Kidney (tissue), 22 donors: ENCODE measurements at places on chromosomes 2 and 18.

- DNase-seq: no peak
These were observed 226.6 kb downstream of the NAPG start for GRCh38 chr18:10752382-10752781.

- DNase-seq: no peak
These were observed 3.0 kb downstream of the DHRS9 start for GRCh38 chr2:169072163-169072925.

- peak; percentile 88 for DNase-seq
These were observed 1.1 kb upstream of the FARP2 start for GRCh38 chr2:241354668-241355658.

DNA sequence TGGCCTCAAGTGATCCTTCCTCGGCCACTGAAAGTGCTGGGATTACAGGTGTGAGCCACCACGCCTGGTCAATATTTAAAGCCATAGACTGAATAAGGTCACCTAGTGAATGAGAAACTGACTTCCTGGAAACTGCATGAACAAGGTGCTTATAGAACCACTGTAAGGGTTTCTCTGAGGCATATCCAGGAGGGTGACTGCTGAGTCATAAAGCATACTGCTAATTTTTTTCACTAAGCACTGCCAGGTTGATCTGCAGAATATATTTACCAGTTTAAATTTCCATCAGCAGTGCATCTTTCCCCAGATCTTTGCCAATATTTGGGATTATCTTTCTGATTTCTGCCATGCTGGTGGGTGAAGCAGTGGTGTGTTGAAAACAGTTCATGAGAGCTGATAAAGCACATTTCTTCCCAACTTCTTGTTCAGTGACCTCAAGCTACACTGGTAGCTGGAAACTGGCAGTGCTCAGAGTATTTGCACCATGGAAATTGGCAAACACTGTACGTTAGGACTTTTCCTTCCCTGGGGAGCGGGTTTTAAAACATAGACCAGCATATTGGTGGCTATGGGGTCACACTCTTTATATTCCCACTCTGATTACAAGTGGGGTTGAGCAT, 4.2 kb upstream of the CLIP4 start:
- DNase-seq: no peak

GRCh38 chr2:39705638-39706037, 39.9 kb downstream of the TMEM178A start:
- no peak for DNase-seq

GRCh38 chr2:224584111-224584784, 915 bp downstream of the CUL3 start:
- no peak for DNase-seq

DNA sequence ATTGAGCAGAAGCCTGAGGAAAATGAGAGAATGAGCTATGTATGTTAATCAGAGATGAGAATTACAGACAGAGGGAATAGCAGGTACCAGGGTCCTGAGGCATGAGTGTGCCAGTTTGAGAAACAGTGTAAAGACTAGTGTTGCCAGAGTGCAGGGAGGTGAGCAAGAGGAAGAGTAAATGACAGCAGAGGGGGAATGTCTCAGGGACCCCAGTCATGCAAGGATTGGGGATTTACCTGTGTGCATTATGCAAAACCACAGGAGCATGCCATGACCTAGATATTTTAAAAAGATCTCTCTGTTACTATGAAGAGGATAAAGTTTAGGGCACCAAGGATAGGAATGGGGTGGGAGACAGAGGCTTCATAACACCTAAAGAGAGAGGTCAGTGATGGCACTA, 72.1 kb downstream of the TTC32 start:
- no peak for DNase-seq

- peak; percentile 80 for DNase-seq
These were observed 159.2 kb downstream of the GALNT3 start for GRCh38 chr2:165634855-165635254.

DNA sequence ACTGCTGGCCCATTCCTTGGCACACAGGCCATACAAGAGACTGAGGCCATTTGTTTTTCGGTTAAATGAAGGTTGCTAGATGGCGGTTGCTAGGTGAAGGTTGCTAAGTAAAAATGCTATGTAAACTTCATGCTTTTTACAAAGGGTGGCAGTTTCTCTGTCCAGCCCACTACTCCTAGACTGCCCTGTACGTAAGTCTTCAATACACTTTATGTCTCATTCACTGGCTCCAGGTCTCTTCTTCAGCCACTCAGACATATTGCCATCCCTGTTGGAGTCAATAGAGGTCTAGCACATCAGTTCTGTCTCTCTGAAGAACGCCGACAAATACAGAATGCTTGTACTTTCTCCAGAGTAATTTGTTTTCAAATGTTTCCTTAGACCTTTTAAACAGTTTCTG, 370.9 kb upstream of the RND3 start:
- no peak for DNase-seq

- DNase-seq: no peak
These were observed 82.4 kb downstream of the CACNB4 start for GRCh38 chr2:152016181-152017120.

DNA sequence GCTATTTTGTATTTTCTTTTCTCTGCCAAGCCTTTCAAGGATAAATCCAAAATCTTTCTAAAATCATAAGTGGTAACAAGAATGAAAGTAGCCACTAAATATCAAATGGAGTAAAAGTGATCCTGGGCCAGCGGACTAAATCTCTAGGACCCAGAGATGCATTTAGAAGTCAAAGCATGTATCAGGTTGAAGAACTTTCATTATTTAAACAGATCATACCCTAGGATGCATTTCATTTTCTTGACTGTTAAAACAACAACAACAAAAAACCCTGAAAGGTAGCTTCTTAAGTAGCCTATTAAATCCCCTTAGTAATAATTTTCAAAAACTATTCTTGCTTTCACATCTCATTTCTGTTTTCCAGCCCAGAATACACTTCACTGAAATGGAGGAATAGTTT, 4.8 kb upstream of the POU3F3 start:
- DNase-seq: no peak

GRCh38 chr2:56960581-56960980, 776.8 kb downstream of the CCDC85A start:
- DNase-seq: no peak

DNA sequence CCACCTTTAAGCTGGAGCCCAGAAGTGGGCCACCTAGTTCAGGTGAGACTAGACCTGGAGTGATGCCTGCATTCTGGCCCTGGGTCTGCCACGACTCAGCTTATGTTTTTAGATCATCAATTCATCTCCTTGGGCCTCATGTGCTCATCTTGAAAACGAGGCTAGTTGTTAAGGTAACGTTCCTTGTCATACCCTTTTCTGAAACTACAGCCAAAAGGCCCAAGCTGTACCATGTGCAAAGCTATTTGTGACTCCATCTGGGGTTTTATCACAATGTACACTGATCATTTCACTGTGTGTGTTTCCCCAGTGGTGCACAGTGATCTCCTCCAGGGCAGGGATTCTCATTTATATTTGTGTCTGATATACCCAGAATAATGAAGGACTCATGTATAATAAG, 138.4 kb upstream of the COPS8 start:
- DNase-seq: no peak

- no peak for DNase-seq
These were observed 12.8 kb upstream of the GCG start for GRCh38 chr2:162164802-162165201.

DNA sequence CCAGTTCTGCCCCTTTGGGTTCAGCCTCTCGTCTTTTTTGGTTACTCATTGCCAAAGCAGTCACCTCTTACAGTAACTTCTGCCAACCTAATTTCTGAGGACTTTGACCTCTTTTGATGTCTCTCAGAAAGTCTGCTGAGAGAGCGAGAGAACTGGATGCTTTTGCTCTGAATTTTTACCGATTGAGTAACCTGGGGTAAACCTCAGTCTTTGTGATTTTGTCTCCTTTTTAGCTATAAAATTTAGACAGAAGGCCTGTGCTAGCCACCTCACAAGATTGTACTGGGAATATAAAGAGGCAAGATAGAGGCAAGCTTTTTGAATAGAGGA, 34.8 kb upstream of the IL1R1 start:
- DNase-seq: no peak

- DNase-seq: no peak
These were observed 67.0 kb upstream of the TCF4 start for GRCh38 chr18:55654986-55655385.

DNA sequence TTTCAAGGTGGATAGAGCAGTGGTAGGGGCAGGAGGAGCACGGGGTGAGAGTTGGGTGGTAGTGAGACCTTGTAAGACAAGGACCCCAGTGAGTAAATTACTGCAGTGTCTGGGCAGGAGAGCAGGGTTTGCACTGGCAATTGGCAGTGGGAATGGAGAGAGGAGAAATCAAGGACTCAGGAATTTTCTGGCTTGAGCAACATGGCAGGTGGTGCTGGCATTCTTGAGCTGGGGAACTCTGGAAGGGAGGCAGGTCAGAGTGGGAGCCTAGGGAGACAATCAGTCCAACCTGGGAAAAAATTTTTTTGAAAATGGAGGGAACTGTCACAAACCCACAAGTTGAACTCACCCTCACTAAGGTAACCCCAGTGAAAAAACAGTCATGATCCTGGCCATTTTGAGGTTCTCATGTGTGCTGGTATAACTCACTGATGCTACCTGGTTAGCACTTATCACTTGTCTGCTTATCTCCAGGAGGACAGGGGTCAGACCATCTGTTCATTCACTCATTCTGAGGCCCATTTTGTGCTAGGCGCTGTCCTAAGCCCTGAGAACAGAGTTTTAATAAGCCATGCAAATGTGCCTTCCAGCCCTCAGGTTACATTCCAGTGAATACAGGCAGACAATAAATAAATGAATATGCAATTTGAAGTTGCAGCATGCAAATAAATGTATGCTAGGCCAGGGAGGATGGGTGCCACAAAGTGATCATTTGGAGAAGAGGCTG, 92.2 kb upstream of the SEC11C start:
- DNase-seq: no peak

- no peak for DNase-seq
These were observed 23.4 kb downstream of the NR4A2 start for GRCh38 chr2:156309167-156309566.

DNA sequence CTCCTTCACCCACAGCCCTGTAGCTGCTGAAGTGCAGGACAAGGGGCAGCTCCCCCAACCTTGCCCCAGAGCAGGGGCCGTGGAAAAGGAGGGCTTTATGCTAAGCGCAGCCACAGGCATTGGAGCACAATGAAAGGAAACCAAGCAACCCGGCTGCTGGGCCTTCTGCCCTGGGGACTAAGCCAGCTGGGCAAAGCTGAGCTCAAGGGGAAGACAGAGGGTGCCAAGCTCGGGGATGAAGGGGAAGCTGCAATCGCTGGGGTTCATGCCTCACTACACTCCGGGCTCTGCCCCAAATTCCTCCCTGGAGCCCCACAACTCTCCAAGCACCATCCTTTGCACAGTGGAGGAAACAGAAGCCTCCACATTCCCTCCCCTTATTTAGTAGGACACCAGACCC, 12.4 kb downstream of the SFXN5 start:
- no peak for DNase-seq

DNA sequence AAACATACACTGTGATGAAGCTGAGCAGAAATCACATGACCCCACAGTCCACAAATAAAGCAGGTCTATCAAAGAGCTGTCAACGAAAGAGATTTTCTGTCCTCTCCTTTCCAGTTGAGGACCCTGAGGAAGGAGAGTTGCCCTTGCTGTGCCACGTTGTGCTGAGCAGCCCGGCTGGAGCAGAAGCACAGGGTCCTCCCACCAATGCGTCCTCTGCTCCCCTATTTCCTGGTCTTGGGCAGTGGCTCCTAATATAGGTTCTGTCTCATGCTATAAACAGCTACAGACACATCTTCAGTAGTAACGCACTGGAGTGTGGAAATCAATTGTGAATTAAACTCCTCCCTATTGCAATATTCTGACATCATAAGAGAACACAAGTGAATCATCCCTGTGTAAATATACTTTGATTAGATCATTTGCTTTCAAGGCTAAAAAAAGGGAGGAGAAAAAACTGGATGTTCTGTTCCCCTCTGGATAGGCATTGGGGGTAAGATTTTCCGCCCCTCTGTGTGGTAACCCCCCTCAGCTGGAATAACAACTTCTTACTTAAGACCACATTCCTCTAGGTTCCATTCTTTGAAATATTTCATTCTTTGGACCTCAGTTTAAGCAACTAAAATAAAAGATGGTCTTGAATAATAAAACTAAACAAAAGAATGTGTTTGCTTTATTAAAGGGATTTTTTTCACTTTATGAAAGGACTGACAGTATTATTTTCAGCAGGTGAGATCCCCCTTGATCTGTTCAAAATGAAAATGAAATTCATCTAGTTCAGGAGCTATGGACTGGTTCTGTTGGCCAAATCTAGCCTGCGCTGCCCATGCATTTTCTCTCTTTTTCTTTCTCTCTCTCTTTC, 8.3 kb upstream of the RHOB start:
- no peak for DNase-seq

GRCh38 chr2:147255812-147256211, 589.0 kb upstream of the ACVR2A start:
- no peak for DNase-seq
